ENCODE measurements at places on chromosomes 1 and 21.

DNA sequence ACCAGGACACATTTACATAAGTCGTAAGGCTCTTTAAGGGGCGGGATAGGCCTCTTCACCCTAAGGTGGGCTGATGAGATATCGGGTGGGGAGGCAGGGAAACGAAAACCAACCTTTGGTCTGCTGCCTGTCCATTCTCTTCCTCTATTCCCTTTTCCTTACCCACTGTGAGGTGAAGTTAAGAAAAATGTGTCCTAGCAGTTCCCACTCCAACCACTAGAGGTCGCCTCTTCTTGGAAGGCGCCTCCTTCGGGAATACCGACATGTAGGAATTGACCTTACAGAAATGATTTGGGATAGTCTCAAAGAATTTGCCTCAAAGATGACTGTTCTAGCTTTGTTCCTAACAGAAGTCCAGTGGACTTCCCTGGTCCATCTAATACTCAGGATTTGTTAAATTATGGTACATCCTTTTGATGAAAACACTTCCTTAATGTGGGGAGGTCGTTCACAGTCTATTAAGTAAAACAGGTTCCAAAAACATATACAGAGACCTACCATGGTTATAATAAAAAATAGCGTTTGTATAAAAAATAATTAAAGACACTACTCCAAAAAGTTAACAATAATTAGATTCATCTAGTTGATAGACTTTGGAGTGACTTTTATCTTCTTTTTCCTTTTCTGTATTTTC is 14.1 kb downstream of the AZIN2 start:
- DNase-seq = peak; percentile 16

- no peak for DNase-seq
Observed at GRCh38 chr1:193568512-193568911, 382.1 kb upstream of the B3GALT2 start.

DNA sequence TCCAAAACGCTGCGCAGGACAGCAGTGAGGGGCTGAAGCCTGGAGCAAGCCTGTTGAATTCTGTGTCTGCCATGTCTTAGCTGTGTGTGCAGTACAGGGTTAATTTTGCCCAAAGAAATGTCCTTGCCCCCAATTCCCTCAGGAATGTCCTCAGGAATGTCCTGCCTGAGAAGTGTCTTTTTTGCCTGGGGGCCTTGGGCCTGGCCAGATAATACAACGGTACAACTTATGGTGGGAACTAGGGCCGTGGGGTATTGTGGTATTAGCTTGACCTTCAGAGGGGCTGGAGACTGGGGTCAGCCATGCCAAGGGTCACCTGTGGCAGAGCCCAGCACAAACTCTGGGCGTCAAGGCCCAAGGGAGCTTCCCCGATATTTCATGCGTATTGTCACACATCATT is 107.7 kb downstream of the AJAP1 start:
- no peak for DNase-seq

- no peak for DNase-seq
Observed at GRCh38 chr1:204373911-204374310, 14.2 kb upstream of the PLEKHA6 start.

GRCh38 chr1:207670997-207671396 is 26.1 kb downstream of the CR1L start:
- no peak for DNase-seq

DNA sequence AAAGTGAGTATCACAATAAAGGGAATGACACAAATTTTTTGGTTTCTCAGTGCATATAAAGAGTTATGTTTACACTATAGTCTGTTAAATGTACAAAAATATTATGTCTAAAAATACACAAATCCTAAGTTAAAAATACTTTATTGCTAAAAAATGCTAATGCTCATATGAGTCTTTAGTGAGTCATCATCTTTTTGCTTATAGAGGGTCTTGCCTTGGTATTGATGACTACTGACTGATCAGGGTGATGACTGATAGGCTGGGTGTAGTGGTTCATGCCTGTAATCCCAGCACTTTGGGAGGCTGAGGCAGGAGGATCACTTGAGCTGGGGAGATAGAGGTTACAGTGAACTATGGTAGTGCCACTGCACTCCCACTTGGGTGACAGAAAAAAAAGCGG is 12.9 kb upstream of the NUF2 start:
- DNase-seq = no peak

GRCh38 chr1:65590279-65590678 is 169.8 kb downstream of the LEPR start:
- DNase-seq = no peak

DNA sequence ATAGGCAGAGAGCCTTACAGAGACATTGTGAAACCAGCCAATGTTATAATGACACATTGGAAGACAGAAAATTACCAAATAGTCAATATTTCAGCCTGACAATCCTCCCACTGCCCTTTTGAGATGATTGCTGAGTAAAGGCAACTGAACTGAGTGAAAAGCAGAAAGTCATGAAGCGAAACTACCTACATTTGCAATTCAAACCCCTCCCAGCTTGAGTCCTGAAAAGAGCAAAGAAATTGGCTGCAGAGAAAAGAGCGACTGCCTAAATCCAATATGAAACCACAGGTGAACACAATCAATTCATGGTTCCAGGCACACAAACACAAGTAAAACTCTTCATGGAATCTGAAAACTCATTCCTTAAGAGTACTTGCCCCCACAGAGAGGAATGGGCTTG is 143.4 kb upstream of the CHRM3 start:
- no peak for DNase-seq

- peak; percentile 62 for DNase-seq
Observed at GRCh38 chr1:207049974-207050391, 1.0 kb downstream of the YOD1 start.

- DNase-seq = no peak
Observed at GRCh38 chr21:35585878-35586277, 474.4 kb downstream of the SETD4 start.

DNA sequence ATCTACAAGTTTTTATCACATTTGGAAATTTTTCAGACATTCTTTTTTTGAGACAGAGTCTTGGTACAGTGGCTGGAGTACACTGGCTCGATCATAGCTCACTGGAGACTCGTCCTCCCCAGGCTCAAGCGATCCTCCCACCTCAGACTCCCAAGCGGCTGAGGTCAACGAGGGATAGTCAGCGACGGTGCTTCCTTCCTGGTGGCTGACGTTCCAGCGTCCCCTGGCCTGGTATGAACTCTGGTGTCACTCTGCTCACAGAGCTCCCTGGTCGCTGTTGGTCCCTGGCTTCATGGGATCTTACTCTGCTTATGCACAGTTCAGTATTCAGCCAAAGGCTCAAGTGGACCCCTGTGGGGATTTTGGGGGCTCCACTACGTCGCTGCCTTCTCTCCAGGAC is 3.5 kb upstream of the ARHGEF16 start:
- DNase-seq = no peak

DNA sequence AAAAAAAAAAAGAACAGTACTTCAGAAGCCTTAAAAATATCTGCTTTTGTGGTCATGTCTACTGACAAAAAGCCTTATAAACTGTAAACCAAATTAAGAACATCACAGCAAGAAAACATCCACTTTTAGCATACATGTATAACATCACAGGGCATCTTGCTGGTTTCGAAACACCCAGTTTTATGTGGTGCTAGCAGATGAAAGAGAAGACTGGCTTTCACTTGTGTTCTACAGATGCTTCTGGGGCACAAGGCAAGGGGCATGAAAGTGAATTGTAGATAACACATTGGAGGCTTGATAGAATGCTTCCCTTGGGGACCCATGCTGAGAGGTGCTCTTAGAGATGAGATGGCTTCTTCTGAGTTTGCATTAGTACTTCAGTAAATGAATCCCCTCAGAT is 543.7 kb upstream of the PKN2 start:
- no peak for DNase-seq

DNA sequence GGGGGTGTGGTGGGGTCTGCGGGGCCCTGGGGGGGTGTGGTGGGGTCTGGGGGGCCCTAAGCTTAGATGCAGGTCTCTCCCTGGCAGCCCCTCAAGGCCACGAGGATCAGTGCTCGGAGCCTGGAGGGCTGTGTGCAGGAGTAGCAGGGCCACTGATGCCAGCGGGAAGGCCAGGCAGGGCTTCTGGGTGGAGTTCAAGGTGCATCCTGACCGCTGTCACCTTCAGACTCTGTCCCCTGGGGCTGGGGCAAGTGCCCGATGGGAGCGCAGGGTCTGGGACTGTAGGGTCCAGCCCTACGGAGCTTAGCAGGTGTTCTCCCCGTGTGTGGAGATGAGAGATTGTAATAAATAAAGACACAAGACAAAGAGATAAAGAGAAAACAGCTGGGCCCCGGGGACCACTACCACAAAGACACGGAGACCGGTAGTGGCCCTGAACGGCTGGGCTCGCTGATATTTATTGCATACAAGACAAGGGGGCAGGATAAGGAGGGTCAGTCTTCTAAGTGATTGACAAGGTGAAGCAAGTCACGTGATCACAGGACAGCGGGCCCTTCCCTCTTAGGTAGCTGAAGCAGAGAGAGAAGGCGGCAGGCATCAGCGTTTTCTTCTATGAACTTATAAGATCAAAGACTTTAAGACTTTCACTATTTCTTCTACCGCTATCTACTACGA is 8.7 kb downstream of the RNF223 start:
- DNase-seq = no peak

DNA sequence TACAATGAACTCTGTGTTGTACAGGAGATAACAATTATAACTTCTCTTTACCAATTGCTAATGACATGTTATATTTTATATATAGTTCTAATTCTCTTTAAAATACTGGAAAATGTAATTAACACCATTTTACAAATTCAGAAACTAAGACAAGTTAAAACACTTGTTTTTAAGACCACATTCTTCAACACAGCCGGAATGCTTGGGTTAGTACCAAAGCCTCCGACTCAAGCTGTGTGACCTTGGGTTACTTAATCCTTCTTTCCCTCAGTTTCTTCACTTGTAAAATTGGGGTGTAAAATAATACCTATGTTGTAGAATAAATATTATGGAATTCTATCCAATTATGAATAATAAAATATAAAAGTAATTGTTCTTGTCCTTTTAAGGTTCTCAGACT is 378.7 kb downstream of the USH2A start:
- DNase-seq = no peak

DNA sequence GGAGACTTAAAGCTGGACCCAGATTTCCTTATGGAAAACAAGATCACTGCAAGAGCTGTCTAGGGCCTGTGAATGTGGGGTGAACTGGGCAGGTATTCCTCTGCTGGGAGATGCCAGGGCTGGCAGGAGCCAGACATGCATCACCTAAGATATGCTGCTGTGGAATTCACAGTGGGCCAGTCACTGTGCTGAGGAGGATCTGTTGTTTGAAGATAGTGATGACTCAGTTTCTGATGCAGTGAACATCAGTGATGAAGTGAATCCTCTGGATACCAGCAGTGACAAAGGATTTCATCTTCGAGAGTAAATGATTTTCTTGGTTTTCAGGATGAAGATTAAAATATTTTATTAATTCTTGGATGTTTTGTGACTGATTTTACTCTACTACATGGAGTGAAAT is 29.9 kb upstream of the CAMSAP2 start:
- DNase-seq = no peak

GRCh38 chr21:46025113-46025770 is 43.7 kb downstream of the COL6A1 start:
- DNase-seq = no peak

DNA sequence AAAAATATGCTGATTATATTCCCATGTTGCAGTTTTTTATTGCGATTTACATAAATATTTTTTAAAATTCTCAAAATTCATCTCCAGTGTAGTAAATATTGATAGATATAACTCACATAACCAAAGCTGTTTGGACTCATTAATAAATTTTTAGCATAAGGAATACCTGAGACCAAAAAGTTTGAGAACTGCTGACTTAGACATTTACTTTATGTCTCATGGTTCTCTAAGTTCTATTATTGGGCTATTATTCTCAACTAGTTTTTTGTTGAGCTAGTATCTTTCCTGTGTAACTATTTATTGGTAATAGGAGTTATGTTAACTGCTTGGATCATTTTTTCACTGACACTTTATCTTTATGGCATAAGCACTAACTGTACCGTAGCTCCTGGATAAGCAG is 1069.6 kb downstream of the ADGRL2 start:
- no peak for DNase-seq

GRCh38 chr1:82318921-82319320 is 518.2 kb downstream of the ADGRL2 start:
- DNase-seq = no peak

GRCh38 chr21:35533893-35534292 is 484.8 kb upstream of the RUNX1 start:
- DNase-seq = no peak

GRCh38 chr1:121483234-121483633 is 298.5 kb downstream of the SRGAP2C start:
- no peak for DNase-seq

DNA sequence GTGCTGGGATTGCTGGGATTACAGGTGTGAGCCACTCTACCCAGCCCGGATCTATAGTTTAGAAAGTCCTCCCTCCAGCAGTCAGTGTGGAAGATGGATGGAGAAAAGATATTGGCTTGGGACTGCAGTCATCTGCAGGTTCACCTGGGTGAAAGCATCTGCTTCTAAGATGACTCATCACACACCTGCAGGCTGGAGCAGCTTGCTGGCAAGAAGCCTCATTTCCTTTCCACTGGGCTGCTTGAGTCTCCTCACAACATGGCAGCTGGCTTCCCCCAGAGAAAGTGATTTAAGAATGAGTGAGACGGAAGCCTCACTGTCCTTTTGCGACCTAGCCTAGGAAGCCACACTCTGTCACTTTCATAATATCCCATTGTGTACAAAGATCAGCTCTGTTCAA is 50.0 kb downstream of the FOXO6 start:
- no peak for DNase-seq

DNA sequence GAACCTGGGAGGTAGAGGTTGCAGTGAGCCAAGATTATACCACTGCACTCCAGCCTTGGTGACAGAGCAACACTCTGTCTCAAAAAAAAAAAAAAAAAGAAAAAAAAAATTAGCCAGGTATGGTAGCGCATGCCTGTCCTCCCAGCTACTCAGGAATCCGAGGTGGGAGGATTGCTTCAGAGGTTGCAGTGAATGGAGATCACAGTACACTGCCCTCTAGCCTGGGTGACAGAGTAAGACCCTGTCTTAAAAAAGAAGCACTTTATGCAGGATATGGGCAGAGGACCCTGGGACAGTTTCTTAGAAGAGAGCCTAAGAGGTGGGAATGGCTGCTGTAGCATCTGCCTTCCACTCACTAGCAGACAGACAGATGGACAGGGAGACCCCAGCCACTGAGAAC is 23.0 kb downstream of the IQGAP3 start:
- DNase-seq = no peak

- peak; percentile 58 for DNase-seq
Observed at GRCh38 chr1:24963099-24963872, 33.2 kb upstream of the RUNX3 start.

- DNase-seq = no peak
Observed at GRCh38 chr1:68093737-68094136, 43.3 kb upstream of the DIRAS3 start.

DNA sequence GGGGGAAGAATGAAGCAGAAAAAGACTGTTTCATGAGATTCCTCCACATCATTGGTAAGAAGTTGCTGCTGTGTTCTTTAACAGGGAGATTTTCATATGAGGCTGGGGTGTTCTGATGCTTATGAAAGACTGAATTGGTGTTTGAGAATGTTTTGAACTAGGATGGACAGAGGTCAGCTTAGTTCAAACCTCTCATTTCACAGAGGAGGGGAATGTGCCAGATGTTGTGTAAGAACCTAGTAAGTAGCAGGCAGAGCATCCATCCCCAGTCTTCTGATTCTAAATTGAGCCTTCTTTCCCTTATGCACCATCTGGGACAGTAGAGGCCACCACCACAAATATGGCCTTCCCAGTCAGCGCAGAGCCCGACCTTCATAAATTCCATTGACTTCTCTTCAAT is 43.7 kb downstream of the SAMD13 start:
- no peak for DNase-seq

GRCh38 chr1:188941986-188942385 is 1535.7 kb downstream of the BRINP3 start:
- no peak for DNase-seq
